ENCODE measurements at places on chromosomes 16 and 17.

DNA sequence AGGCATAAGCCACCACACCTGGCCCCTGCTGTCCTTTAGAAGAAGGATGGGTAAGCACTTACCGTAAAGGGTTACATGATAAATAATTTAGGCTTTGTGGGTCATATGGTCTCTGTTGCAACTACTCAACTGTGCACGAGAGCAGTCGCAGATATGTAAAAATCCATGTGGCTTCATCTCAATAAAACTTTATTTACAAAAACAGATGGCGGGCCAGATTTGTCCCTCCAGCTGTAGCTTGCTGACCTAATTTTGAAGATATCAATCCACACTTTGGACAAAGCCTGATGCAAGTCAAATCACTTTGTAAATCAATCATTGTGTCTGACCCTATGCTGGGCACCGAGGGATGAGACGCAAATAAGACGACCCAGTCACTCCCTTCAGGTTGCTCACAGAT, 12.1 kb downstream of the TEKT5 start:
- DNase-seq = no peak

GRCh38 chr16:51707666-51708065, 556.6 kb upstream of the SALL1 start:
- no peak for DNase-seq

DNA sequence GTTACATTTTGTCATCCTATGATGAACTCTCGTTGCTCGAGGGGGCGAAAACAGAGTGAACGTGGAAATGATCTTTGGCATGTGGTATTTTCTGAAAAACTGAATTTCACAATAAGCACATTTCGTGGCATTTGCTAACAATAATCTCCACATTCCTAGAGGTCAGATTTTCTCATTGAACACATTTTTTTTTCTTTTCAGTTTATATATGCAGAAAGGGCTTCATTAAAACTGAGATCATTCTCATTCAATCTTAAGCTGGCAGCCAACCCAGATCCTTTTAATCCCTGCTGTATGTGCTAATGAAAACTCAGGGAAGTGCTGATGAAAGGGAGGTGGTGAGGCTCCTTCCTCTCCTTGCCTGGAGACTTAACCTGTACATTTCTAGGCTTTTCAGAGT, 52.6 kb downstream of the PRKCA start:
- DNase-seq = no peak

DNA sequence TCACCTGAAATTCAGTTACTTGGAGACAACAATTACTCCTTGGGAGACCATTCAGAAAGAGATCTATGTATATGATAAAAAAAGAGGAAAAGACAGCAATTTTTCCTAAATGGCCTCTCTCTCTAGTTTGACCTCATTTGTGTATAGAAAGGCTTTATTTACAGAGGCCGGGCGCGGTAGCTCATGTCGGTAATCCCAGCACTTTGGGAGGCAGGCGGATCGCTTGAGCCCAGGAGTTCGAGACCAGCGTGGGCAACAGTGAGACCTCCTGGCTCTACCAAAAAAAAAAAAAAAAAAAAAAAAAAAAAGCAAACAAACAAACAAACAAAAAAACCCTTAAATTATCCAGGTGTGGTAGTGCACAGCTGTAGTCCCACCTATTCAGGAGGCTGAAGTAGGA, 20.7 kb downstream of the GRB2 start:
- no peak for DNase-seq

- DNase-seq = no peak
These were observed 1.5 kb downstream of the RRAD start for GRCh38 chr16:66923866-66924265.

GRCh38 chr17:1137465-1137894, 42.3 kb downstream of the ABR start:
- DNase-seq = peak; percentile 23

- DNase-seq = no peak
These were observed 34.9 kb upstream of the C16orf78 start for GRCh38 chr16:49338611-49339265.

GRCh38 chr16:28879841-28880588, 1.7 kb downstream of the ATP2A1 start:
- DNase-seq = peak; percentile 87

GRCh38 chr17:74522381-74523105, 8.7 kb downstream of the CD300LB start:
- no peak for DNase-seq

GRCh38 chr17:50613007-50613992, 21.4 kb upstream of the ABCC3 start:
- peak; percentile 8 for DNase-seq

DNA sequence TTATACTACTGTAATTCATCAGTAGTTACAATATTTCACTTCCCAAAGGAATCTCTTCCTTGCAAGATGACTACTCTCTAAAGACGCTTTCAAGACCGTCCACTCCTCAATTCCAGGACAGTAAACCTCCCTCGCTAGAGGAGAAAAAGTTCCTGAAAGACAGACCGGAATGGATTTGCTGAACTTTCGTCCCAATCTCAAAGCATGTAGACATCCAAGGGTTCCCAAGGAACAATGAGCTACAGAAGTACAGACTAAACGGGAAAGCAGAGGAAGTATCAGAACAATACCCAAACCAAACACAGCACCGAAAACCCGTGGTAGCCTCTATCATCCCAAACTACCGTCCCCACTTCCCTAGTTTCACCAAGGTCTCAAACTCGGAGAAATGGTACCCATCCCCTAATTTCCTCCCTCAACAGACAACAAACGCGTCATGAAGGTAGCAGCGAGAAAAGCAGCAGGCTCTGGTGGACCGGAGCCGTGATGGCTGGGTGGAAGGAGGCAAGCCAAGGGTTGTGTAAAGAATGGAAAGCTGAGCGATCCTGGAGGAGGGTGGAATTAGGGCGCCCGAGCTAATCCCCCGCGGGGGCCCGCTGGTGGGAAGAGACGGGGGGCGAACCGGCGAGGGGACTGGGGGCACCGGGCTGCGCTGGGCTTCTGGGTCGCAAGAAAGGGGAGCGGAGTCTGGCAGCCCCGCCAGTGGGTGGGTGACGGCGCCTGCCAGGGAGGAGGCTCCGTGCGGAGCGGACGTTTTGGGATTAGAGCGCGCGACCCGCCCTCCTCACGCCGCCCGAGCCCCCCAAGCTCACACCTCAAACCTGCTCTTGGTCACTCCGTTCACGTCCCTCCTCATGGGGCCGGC, 647 bp downstream of the FBXL20 start:
- DNase-seq = no peak

DNA sequence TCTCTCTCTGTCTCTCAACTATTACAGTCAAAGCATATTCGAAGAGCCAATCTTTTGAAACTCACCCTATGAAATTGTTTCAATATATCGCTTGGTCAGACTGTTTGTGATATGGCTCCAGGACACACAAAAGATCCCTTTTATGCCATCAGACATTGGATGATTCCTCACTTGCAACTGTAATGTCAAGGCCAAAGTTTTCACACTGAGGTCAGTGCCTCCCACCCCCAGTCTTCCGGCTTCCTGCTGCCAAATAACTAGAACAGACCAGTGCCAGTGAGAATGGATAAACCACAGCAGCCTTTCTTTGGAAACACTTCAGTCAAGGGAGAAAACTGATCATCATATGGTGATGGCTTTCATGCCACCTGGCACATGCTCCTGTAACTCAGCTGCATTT, 321.9 kb upstream of the ZFHX3 start:
- no peak for DNase-seq

DNA sequence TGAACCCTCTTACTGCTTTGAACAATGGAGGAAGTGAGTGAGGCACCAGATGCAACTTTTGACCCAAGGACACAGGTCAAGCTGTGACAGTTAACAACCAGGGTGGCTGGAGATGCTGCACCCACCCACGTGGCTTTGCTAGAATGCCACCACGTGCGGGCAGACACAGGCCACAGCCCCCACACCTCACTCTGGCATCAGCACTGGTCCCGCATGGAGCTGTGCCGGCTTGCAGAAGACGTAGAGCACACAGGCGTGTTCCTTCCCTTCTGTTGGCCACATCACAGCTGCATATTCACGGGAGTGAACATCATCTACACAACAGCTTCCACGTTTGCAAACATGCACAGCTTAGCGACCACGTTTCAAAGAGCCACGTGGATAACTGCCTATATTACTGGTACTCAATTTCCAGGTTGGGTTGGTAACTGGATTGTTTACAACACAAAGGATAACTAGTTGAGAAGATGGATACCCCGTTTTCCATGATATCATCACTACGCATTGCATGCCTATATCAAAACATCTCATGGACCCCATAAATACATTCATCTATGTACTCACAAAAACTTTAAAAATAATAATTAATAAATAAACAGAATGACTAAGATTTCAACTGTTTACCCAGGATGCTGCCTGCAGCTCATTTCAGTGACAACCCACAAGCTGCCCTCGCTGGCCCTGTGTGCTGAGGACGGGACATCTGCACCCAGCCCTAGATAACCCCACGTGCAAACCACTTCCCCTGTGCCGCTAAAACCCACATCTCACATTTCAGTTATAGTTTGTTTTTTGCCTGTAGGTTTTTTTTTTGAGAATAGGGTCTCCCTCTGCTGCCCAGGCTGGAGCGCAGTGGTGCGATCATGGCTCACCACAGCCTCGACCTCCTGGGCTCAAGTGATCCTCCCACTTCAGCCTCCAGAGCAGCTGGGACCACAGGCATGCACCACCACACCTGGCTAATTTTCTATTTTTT, 132.0 kb downstream of the ANKRD11 start:
- no peak for DNase-seq

GRCh38 chr16:75235721-75236193, 15.7 kb downstream of the BCAR1 start:
- DNase-seq = no peak

DNA sequence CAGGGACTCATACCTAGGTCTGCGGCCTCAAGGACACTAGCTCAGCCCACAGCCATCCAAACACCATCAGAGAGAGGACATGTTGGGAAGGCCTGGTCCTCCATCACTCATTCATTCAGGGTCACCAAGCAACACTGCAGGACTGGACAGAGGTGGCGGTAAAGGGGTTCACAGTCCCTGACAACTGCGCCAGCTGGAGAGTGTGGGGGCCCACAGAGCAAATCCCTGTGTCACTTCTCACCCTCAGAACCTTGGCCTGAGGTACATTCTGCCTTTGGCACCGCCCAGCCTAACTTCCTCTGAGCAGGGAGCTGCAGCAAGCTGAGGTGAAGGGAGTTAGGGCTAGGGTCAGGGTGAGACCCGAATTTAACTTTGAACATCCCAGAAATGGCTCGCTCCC, 106.5 kb downstream of the COPRS start:
- DNase-seq = no peak

DNA sequence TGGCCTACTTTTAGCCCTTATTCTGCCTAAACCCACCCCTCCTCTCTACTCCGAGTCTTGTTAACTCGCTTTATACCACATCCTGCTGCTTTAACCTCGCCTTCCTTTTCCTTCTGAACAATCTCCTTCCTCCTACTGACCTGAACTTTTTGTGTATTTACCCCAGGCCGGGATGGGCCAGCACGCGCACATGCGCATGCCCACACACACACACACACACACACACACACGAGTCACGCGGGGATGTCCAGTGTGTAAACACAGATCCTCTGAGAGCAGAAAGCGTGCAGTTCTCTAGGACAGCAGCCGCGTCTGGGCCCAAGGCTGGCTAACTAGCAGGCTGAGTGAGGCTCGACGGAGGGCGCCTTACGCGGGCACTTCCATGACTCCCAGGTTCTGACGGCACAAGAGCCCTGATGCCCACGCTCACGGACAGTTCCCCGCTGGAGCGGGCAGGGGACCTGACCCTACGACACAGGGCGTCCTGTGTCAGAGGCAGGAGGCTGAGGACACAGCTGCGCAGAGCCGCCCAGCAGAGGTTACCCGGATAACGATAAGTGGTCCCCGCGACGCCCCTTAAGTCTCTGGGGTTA, 610 bp downstream of the PIK3R5 start:
- no peak for DNase-seq

DNA sequence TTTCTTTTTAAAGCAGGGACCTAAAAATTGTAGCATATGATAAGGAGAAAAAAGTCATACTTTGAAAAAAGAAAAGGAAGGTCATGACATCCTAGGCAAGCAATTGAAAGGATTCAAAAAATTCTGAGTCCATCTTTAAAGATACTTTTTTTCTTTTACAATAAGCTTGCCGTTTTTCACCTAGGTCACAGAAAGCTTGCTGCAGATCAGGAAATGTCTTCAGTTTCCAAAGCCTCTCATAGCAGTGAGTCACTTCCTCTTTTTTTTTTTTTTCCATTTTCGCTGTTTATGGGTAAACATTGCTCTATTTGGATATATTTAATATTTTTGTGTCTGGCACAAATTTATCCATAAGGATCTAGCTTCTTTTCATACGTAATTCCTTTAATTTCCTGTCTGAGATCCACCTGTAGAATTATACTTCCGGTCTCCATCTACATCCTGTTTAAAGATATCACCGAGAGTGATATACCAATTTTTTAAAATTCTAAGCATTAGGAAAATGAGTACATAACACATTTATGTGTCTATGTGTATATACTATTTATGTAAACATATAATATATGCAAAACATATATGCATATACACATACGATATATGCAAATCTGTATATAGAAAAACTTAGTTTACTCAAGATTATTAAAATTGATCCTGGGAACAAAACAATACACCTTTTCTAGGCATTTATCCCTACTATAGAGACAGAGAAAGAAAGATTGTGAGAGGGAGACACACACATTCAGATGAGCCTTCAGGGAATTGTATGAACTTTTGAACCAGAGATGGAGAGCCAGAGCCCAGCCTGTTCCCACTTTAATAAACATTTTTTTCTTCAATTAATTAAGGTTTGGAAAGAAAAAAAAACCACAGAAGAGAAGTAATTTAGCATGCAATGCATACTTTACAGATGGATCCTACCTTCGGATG, 134.4 kb downstream of the SKAP1 start:
- no peak for DNase-seq

DNA sequence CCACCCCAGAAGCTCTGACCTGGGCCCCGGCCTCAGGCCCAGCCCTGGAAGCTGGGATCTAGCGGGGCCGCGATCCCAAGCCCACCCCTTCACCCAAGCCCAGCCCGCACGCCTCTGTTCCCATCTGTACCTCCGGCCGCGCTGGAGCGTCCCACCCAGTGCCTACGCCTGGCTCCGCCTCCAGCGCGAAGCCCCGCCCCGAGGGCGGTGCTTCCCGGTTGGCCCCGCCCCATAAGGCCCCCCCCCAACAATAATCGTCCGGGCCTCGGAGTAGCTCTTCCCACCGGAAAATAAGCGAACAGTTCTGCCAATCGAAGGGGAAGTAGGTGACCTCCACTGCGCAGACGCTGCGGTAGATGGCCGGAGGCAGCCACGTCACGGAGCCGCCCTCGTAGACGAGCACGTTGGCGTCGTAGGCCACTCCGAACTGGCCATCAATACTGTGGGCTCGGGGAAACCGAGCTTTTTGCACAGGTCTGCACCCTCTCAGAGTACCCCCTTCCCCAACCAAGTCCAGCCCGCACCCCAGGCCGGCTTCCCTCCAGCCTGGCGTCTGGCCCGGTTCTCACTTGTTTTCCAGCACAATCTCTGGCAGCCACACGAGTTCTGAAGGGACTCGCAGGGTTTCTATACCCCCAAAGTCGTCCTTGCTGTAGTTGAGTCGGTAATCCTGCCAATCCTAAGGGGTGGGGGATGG, 1.1 kb downstream of the CHRNE start:
- DNase-seq = peak; percentile 26

- DNase-seq = no peak
These were observed 37.7 kb upstream of the NUFIP2 start for GRCh38 chr17:29331708-29332085.

- no peak for DNase-seq
These were observed 6.7 kb downstream of the KRTAP1-5 start for GRCh38 chr17:41020336-41020735.
